ENCODE measurements at places on chromosomes 5 and 9. TPM values are rescaled to one million over a fixed set of nuclear protein-coding genes. Genes with fewer than 3 reads are reported as not detected.

The MSMP gene
- total RNA-seq, result 0.18 TPM

The SPAG8 gene
- total RNA-seq, result 1.5 TPM

The ANXA2R gene
- total RNA-seq, result 1.2 TPM

The IL13 gene
- not detected for total RNA-seq

The TAF11L5 gene
- not detected for total RNA-seq

The TMEFF1 gene
- 2.7 TPM for total RNA-seq

The PRSS3 gene
- 0.09 TPM for total RNA-seq

The EEIG1 gene
- total RNA-seq, result 5.1 TPM

The GHR gene
- total RNA-seq, result 15.2 TPM

- no peaks in the 10 kb centered on the region for H3K27me3 ChIP-seq
- H3K4me1 ChIP-seq, result peaks cover 4% of the 10 kb centered on the region
- H3K36me3 ChIP-seq, result no peaks in the 10 kb centered on the region
- no peak overlapping the region for H3K4me3 ChIP-seq
- no peak overlapping the region for H3K27ac ChIP-seq
- DNase-seq, result no peak
Measured at GRCh38 chr9:31612336-31613030, 772.0 kb upstream of the ACO1 start.

DNA sequence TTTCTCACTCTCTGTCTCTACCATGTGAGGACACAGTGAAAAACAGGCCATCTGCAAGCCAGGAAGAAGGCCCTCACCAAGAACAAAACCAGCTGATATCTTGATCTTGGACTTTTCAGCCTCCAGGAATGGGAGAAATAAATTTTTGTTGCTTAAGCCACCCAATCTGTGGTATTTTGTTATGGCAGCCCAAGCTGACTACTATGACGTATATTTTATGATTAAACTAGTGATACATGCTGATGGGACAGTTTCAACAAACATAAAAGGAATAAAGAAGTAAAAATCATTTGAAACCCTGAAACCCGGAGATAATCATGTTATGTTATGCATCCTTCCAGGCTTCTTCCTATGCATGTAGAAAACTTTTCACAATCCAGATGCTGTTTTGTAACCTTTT lies 71.5 kb upstream of the ERBIN start:
- no peaks in the 10 kb centered on the region for H3K4me1 ChIP-seq
- no peak for DNase-seq
- H3K4me3 ChIP-seq, result no peak overlapping the region
- H3K36me3 ChIP-seq, result no peaks in the 10 kb centered on the region

DNA sequence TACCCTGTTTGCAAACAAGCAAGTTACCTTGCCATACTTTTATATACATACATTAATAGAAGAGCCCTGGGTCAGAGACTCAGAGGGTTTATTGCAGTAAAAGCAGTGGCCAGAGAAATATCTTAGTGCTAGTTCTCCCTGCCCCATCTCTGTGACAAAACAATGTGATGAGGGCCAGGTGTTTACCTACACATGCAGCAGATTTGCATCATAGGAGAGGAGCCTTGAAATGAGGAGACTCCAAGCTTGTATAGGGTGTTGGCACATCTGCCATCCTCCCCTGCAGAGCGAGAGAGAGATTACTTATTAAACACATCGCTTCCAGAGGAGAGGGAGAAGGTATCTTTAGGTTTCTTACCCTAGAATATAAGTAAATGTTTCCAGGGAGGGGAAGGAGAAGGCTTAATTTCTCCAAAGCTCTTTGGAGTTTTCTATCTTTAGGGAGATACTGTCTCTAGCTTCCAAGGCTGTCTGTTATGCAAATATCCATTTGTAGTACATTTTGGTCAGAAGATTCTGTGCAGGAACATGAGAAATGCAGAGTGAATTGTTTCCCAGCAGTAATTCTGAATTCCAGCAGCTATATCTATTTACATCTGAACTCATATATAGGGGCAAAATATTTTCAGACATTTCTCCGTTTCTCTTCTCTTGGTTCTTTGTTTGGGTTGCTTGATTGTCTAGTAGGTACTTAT lies 15.7 kb downstream of the FER start:
- H3K4me3 ChIP-seq, result no peak overlapping the region
- no peak overlapping the region for H3K27ac ChIP-seq
- no peaks in the 10 kb centered on the region for H3K27me3 ChIP-seq
- DNase-seq, result no peak
- no peaks in the 10 kb centered on the region for H3K4me1 ChIP-seq

DNA sequence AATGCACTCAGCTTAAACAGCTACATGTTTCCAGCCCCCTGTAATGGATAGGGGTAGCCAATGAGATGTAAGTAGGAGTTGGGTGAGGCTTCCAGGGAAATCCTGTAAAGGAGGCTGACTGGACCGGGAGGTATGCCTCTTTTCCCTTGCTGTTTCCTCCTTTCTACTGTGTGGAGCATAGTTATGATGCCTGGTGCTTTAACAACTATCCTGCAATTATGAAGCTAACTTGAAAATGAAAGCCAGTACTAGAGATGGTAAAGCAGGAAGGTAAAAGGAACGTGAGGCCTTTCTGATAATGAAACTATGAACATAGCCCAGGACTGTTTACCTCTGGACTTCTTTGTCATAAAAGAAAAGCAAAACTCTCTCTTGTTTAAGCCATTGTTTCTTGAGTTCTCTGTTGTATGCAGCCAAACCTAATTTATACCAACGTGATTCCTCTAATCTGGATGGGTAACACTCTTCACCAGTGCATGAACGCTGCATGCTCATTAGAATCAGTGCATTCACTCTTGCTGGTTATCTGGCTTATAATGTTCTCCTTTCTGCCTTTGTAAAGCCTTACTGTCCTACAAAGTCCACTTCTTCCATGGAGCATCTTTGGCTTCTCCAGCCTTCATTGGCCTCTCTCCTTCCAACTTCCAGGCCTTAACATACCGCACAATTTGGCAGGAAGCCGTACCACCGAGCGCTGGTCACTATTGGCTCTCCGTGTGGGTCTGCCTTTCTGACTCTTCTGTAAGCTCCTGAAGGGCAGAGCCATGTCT lies 8.3 kb upstream of the ARHGEF28 start:
- no peak overlapping the region for H3K27ac ChIP-seq
- no peaks in the 10 kb centered on the region for H3K27me3 ChIP-seq
- no peak overlapping the region for H3K4me3 ChIP-seq
- no peaks in the 10 kb centered on the region for H3K4me1 ChIP-seq

DNA sequence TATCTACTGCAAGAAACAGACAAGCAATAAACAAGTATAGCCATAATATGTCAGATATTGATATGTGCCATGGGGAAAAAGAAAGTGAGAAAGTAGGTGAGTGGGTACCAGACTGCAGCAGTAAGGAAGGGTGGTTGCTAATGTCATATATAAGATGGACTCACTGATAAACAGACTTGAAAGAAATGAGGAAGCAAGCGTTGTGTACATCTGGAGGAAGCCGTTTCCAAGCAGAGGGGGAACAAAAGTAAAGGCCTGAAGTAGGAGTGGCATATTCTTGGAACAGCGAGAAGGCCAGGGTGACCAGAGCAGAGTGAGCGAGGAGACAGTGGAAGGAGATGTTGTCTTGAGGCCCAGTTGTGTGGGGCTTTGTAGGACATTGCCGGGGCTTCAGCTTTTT lies 142.2 kb upstream of the MAP3K1 start:
- H3K27ac ChIP-seq, result no peak overlapping the region
- peak; percentile 71 for DNase-seq
- H3K36me3 ChIP-seq, result no peaks in the 10 kb centered on the region
- no peak overlapping the region for H3K4me3 ChIP-seq
- H3K27me3 ChIP-seq, result no peaks in the 10 kb centered on the region

DNA sequence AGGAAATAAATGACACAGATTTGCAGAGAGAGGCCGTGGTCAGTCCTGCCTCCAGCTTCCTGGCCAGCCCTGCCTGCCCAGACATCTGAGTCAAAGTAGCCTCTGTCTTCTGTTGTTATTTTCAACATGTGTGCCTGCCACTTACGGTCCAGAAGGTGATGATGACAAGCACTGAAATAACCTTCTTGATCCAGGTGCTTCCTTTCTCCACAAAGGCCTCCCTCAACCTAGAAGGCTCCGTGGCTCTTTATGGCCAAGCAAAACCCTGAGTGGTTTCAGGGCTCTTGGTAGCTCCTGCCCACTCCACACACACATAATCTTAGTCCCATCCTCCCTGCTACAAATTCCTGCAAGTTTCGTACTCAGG lies 34.1 kb upstream of the SLC6A19 start:
- DNase-seq, result no peak
- H3K36me3 ChIP-seq, result no peaks in the 10 kb centered on the region
- H3K27ac ChIP-seq, result no peak overlapping the region
- H3K4me3 ChIP-seq, result no peak overlapping the region
- peaks cover 10% of the 10 kb centered on the region for H3K4me1 ChIP-seq
- peaks cover 17% of the 10 kb centered on the region for H3K27me3 ChIP-seq

GRCh38 chr9:90880669-90881068 lies 79.0 kb downstream of the SYK start:
- no peaks in the 10 kb centered on the region for H3K36me3 ChIP-seq
- H3K27me3 ChIP-seq, result no peaks in the 10 kb centered on the region
- no peak for DNase-seq

DNA sequence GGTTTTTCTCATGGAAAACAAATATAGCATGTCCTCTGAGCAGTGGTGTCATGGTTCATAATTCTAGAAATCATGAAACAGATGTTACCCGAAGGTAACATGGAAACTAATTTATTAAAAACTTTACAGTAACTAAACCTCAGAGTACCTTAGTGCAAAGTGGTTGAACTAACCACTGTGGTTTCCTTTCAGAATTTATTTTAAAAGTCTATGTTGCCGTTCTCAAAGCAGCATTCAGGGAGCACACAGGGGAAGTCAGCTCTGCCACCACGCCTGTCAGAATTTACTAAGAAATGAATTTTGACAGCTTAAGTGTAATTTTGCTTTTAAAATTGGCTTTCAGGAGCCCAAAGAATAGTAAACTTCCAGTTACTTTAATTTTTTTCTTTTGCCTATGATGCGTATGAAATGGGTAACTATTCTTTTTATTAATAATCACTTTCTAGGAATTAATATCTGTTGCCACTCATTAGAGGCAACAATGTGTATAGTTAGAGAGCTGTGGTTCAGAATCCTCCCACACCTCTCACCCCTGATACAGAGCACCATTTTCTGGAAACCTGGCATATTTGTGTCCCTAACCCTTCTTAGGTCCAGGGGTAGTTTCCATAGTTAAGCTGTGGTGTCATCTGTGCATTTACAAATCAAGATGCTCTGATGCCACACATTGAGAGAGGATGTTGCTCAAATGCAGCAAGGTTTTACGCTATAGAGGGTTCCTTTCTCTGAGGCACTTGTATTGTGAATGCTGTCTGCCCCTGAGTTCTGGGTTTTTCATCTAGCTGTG lies 202.6 kb downstream of the ZSWIM6 start:
- H3K36me3 ChIP-seq, result peaks cover 21% of the 10 kb centered on the region
- no peaks in the 10 kb centered on the region for H3K27me3 ChIP-seq
- no peak overlapping the region for H3K4me3 ChIP-seq
- H3K27ac ChIP-seq, result no peak overlapping the region
- no peak for DNase-seq

DNA sequence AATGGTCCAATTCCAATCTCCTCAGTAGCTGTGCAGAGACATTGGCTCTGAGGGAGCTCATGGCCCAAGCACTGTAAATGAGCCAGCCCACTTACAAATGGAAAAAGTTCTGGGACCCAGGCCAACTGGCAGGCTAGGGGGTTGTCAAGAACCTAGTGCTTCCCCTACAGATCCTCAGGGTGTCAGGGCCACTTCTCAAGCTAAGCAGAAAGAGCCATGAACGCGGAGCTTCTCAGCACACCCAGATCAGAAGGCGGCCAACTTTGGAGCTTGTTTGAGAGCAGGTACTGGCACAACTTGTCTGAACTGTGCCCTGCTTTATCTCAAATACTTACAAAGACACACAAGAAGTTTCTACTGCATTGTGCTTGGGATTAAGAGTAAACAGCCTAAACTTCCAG lies 17.5 kb downstream of the TLE1 start:
- H3K27me3 ChIP-seq, result no peaks in the 10 kb centered on the region
- peak; percentile 98 for DNase-seq
- peaks cover 32% of the 10 kb centered on the region for H3K4me1 ChIP-seq
- no peak overlapping the region for H3K4me3 ChIP-seq
- H3K36me3 ChIP-seq, result peaks cover 16% of the 10 kb centered on the region
- peak overlapping the region; percentile 24 for H3K27ac ChIP-seq

- peaks cover 4% of the 10 kb centered on the region for H3K27me3 ChIP-seq
- peak overlapping the region; percentile 77 for H3K27ac ChIP-seq
- DNase-seq, result peak; percentile 67
- H3K36me3 ChIP-seq, result no peaks in the 10 kb centered on the region
Measured at GRCh38 chr9:133238851-133239532, 29.9 kb upstream of the OBP2B start.

- H3K4me1 ChIP-seq, result peaks cover 8% of the 10 kb centered on the region
- peak; percentile 51 for DNase-seq
- H3K27me3 ChIP-seq, result no peaks in the 10 kb centered on the region
- no peak overlapping the region for H3K27ac ChIP-seq
- H3K4me3 ChIP-seq, result no peak overlapping the region
- no peaks in the 10 kb centered on the region for H3K36me3 ChIP-seq
Measured at GRCh38 chr9:115127191-115127817, 9.3 kb upstream of the TNC start.

DNA sequence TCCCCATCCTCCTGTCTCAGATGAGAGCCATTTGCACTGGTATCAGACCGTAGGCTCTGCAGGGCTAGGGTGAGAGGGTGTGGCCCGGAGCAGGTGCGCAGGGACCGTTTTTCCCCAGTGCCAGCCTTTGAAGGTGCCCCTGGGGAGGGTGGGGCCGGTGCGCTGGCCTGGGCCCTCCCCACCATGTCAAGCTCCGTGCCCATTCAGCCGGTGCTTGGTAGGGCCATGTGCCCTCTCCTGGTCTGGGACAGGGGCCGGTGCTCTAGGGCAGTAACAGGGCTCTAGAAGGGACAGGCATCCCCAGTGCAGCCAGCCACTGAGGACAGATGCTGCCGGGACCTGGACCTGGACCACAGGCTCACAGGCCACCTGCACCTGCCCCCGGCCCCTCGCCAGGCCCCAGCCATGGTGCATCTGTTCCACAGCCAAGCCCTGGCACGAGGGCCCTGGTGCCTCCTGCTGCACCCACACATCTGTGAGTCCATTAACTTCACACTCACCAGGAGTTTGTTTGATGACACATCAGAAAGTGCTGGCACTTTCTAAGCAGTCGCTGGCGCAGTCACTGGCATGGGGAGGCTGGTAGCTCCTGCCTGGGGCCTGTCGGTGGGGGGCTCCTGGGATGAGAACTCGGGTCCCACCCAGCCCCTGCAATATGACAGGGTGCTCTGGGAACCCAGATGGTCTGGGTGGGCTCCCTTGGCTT lies 5.0 kb upstream of the QRFP start:
- peaks cover 3% of the 10 kb centered on the region for H3K4me1 ChIP-seq
- H3K27me3 ChIP-seq, result peaks cover 30% of the 10 kb centered on the region
- no peak for DNase-seq
- no peak overlapping the region for H3K4me3 ChIP-seq
- H3K27ac ChIP-seq, result no peak overlapping the region

DNA sequence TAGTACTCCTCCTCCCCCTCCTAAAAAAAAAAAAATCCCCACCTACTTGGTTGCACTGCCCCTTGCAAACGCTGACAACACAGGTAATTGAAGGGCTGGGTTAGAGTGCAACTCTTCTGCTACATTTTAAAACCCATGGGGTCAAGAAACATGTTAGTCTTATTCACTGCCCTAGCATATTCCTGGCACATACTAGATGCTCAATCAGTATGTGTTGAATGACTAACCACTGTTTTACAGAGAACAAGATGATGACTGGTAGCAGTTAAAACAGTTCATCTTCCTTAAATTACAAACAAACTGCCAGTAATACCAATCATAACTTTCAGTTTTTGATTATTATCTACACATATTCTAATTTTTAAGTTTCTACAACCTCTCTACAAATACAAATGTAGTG lies 124.4 kb downstream of the NFIB start:
- peaks cover 4% of the 10 kb centered on the region for H3K4me1 ChIP-seq
- H3K36me3 ChIP-seq, result no peaks in the 10 kb centered on the region
- no peak overlapping the region for H3K4me3 ChIP-seq
- no peak overlapping the region for H3K27ac ChIP-seq
- no peaks in the 10 kb centered on the region for H3K27me3 ChIP-seq
